CD4-positive, alpha-beta T cell treated with Interleukin-4 for 1 hour (primary cell): ENCODE measurements at places on chromosomes 3 and 15.
A peak's percentile ranks its signal among the peaks of the same experiment; 100 is the strongest.

DNA sequence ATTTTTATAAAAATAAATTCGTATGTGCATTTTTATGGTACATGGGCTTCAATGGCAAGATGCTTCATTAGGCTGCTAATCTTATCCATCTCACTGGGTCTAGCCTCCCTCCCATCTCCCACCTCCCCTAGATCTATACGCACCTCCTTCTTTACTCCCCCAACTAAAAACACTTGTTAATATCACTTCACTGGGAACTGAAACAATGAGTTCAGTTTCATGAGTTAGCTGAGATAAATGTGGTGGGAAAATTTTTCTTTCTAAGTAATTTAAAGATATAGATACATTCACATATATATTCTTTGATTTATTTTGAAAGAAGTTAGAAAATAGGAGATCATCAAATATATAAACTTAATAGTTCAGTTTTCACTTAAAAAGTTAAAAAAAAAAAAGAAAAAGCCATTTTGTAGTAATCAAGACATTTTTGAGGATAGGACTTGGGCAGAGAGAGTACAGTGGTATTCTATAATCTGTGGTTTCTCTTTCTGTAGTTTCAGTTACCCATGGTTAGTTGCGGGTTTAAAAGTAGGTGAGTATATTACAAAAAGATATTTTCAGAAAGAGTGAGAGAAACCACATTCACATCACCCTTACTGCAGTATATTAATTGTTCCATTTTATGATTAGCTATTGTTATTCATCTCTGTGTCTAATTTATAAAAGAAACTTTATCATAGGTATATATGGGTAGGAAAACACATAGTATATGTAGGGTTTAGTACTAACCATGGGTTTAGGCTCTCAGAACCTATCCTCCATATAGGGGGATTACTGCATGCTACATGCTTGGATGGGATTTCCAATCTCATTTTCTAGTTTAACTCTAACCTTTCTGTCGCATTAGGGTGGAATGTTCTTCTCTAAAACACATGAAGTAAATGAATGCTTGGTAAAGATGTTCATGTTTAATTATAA is 316.0 kb upstream of the CBLB start:
- DNase-seq, result peak; percentile 44

DNA sequence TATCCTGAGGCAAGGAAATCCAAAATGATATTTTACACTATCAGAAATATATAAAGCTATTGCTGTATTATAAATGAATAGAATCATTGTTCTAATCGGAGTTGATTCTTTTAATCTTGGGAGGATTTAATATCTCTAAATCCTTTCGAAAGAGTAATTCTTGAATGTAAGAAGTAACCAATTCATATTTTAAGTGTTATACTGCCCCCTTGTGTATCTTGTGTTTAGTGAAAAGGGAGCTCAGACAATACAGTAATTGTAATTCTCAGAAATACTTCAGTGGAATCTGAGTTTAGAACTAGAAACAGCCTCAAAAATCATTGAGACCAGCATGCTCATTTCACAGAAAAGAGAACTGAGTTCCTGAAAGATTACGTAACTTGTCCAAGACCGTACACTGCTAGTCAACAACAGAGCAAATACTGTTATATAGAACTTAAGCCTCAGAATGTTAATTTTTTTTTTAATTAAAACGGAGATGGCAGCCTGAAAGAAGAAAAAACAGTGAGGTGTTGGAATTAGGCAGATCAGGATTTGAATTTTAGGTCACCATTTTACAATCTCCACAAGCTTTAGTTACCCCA is 42.9 kb downstream of the PLCH1 start:
- DNase-seq, result no peak

DNA sequence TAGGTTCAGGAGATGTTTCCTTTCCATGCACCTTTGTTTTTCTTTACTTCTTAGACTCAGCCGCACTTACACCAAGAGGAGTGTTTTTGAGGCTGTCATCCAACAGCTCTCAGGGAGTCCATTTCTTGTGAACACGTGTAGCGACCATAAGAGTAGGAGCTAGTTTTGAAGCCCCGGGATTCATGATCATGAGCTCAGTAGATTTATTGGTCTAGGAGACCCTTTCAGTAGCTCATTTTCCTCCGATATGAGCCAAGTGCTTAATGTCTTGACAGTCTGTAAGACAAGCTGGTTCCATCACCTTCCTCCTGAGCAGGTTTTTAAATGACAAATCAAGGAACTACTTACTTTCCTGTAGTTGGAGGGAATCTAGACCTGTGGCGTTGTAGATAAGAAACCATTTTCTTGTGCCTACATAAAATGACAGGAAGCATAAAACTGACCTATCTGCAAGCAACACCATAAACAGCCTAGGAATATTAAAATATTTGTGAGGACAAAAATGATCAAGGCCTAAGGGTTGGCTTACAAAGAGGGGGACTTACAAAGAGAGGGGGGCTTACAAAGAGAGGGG is 172.6 kb upstream of the BHLHE40 start:
- DNase-seq, result no peak

DNA sequence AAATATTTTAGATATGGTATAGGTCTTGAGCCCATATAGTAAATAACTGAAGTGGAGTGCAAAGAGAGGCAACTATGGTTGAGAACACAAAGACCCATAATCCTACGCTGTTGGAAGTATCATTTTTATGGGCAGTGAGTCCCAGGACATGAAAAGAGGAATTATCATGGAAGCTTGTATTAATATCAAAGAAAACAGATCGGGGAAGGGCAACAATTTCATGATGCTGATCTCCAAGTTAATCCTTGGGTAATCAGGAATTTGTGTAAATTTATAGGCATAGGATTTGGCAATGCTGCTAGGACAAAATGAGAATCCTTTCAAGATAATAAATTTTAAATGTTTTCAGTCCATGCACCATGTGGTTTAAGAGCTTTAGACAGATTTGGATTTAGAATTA is 40.2 kb upstream of the PYDC2 start:
- no peak for DNase-seq

DNA sequence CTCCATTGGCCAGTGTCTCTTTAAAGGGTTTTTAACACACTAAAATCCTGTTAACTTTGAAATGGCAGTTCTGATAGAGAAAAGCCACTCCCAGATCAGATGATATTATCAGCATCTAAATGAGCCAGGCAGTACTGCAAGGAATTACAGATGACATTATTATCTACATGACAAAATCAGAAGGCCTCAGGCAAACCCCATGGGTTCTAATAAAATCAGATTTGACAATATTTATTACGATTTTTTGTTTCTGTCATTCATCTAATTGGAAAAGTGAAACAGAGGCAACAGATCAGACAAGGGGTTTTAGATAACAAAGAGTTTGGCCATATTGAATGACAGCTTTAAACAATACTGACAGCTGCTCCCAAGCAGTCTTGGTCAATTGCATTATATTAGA is 112.7 kb downstream of the FEZF2 start:
- no peak for DNase-seq

GRCh38 chr15:40722354-40722753 is 27.4 kb downstream of the RAD51 start:
- DNase-seq, result no peak

- no peak for DNase-seq
Observed at GRCh38 chr15:82304778-82305090, 42.1 kb downstream of the SAXO2 start.

DNA sequence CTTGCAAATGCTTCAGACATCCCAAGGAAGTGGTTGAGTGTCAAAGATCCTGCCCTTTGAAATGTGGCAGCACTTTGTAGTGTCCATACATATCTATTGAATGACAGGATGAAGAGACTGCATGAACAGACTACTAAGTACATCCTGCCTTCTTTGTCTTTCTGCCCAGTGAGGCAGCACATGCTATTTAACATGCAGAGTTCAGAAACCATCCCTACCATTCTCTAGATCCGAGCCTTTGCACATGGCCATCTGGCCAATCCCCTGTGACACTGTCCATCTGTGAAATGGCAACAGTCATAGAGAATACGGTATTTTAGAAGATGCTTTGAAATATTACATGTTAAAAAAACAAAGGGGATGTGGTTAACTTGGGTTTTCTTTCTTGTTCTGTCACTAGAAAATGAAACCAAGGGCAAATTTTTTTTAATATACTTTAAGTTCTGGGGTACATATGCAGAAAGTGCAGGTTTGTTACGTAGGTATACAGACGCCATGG is 519.6 kb downstream of the NTRK3 start:
- no peak for DNase-seq

DNA sequence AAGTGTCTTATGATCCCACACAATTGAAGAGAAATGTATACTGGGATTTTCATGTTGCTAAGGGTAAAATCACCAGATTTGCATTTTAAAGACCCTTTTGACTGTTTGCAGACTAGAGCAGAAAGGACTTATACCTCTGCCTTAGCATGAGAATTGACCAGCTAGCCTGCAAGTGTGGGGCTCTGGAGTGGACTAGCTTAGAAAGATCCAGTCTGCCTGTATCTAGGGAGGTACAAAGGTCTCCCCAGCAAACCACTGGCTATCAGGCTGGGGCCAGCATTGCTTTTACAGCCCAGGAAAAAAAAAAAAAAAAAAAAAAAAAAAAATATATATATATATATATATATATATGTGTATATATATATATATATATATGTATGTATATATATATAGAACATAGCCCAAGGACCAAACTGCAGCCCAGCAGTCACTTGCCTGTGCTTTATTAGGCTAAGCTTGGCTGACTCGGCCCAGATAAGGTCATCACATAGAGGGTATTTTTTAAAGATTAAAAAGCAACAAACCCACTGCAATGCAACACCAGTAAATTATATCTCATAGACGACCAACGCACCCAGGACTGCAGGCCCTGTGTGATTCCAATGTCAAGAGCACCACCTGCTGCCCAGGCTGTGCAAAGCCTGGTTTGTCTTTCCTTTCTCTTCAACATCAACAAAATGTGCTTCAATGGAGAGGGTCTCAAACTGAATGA is 63.7 kb downstream of the DCLK3 start:
- peak; percentile 18 for DNase-seq

DNA sequence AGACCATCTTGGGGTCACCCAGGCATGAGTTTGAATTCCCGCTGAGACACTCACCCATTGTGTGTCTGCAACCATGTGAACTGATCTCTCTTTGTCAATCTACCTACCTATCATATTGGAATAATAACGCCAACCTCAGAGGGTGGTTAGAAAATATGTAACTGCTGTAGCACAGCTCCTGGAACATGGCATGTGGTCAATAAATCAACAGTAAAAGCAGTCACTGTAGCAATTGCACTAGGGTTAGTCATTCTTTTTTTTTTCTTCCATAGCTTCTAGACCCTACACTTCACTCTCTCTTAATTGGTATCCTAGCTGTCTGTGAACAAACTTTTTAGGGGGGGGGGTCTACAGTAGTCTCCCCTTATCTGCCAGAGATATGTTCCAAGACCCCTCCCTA is 64.2 kb upstream of the SLCO2A1 start:
- DNase-seq, result no peak

DNA sequence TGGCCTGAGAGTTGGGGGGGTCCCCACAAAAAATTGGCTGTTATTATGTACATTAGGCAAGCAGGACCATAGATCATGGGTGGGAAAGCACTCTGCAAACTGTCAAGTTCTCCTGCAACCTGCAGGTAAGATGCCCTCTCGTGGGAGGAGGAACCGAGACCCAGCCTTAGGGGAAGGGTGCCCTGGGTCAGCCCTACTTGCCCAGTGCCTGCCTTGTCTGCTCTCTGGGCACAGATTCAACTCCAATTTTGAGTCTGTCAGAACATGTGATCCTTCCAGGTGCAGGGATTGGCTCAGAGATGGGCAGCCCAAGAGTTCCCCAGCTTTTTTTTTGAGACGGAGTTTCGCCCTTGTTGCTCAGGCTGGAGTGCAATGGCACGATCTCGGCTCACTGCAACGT is 99.2 kb downstream of the PLXNA1 start:
- no peak for DNase-seq

- DNase-seq, result no peak
Observed at GRCh38 chr15:57205027-57205855, 171.1 kb upstream of the CGNL1 start.

DNA sequence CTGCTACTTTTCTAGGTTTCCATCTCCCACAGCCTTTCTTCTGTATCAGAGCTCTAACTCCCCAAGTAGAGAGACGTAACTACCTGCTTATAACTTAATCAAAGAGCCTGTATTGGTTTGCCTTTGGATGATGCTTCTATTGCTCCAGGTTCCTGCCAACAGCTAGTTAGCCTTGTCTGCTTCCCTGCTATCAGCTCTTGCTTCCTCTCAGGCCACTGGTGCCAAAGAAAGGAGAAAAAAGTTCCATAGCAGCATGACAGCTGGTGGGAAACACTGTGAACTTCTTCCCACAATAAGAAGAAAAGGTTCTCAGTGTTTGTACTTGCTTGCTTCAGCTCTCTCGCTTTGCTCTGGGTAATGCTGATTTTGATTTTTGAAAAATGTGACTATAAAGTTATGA is 206.6 kb downstream of the GBE1 start:
- no peak for DNase-seq

DNA sequence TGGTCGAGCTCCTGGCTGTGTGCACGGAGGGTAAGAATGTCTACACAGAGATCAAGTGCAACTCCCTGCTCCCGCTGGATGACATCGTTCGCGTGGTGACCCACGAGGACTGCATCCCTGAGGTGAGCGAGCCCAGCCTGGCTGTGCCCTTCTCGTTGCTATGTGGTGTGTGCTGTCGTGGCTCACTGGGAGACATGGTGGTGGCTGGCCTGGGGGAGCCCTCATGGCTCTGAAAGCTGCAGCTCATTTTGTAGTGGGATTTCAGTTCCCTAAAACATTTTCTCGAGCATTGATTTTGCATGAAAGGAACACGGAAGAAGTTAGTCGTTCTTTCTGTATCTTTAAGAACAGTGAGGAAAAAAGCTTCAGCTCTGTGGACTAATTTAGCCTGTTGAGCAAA is 200.5 kb downstream of the ITPR1 start:
- DNase-seq, result no peak

GRCh38 chr3:52489453-52489852 is 5.7 kb upstream of the STAB1 start:
- DNase-seq, result no peak

DNA sequence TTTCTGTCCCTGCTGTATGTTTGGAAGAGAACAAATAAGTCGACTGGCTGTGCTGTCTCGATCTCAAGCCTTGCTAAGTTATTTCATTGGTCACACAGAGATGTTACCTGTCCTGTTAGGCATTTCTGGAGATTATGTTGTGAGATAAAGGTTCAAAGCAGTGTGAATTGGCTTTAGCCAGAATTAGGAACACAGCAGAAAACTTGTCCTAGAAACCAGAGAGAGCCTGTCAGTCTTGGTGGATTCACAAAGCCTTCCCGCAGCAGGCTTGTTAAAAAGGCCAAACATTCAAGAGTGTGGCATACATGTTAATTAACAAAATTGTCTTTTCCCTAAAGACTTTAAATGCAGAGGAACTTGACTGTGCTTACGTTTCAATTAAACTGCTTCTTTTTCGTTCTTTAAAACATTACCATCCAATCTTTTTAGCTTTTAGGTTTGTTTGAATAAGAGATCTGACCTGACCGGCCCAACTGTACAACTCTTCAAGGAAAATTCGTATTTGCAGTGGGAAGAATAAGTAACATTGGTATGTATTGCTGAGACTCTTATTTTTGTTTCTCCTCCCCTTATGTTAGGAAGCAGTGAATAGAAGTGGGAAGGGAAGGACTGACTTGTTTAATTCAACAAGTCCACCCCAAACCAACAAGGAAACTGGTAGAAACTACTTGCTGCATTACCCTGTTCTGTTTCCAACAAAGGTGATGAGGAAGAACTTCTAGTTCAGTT is 25.2 kb downstream of the ABHD2 start:
- no peak for DNase-seq

- peak; percentile 49 for DNase-seq
Observed at GRCh38 chr15:39774688-39775267, 7.9 kb downstream of the FSIP1 start.
